ENCODE measurements at places on chromosomes 2 and 18. TPM values are rescaled to one million over a fixed set of nuclear protein-coding genes. Genes with fewer than 3 reads are reported as not detected.

The RESP18 gene
- not detected for total RNA-seq

The TDRD15 gene
- not detected for total RNA-seq

The CRYGC gene
- not detected for total RNA-seq

The FMNL2 gene
- total RNA-seq: 38.6 TPM

The CAPN13 gene
- total RNA-seq: not detected

The FHOD3 gene
- 10.5 TPM for total RNA-seq

The PKP4 gene
- total RNA-seq: 32.2 TPM

The CPLX4 gene
- total RNA-seq: not detected

The SPDYA gene
- 0.49 TPM for total RNA-seq

The G6PC2 gene
- total RNA-seq: not detected

The FAM117B gene
- 2.0 TPM for total RNA-seq

The SPHKAP gene
- not detected for total RNA-seq

The RAD51AP2 gene
- total RNA-seq: 0.11 TPM

The SCYGR4 gene
- total RNA-seq: not detected

The HMSD gene
- not detected for total RNA-seq

The FOSL2 gene
- 16.4 TPM for total RNA-seq

The AQP12A gene
- total RNA-seq: not detected

The TMEM247 gene
- not detected for total RNA-seq

The MC4R gene
- total RNA-seq: 0.23 TPM

The NAGK gene
- 26.6 TPM for total RNA-seq

The MSGN1 gene
- not detected for total RNA-seq

The SERPINB4 gene
- not detected for total RNA-seq

The DSG1 gene
- total RNA-seq: not detected

The EFR3B gene
- total RNA-seq: 0.45 TPM

The CPS1 gene
- 11.3 TPM for total RNA-seq

The COL4A3 gene
- total RNA-seq: not detected

The DPP4 gene
- 0.05 TPM for total RNA-seq

The DCDC2C gene
- total RNA-seq: not detected

The TMEM169 gene
- total RNA-seq: 0.88 TPM

The RFX8 gene
- total RNA-seq: not detected

The CTAGE1 gene
- not detected for total RNA-seq

The KCNG2 gene
- not detected for total RNA-seq

The SCN1A gene
- not detected for total RNA-seq

The TRIM43 gene
- total RNA-seq: 0.29 TPM

The IL36G gene
- not detected for total RNA-seq

The CSRNP3 gene
- total RNA-seq: 0.15 TPM

The UGT1A8 gene
- total RNA-seq: not detected

The TWIST2 gene
- total RNA-seq: 15.9 TPM

The IL1RN gene
- not detected for total RNA-seq

The RAB6C gene
- total RNA-seq: not detected
